ENCODE measurements at places on chromosomes 16 and 17. TPM values are rescaled to one million over a fixed set of nuclear protein-coding genes. Genes with fewer than 3 reads are reported as not detected.
A peak's percentile ranks its signal among the peaks of the same experiment; 100 is the strongest.

DNA sequence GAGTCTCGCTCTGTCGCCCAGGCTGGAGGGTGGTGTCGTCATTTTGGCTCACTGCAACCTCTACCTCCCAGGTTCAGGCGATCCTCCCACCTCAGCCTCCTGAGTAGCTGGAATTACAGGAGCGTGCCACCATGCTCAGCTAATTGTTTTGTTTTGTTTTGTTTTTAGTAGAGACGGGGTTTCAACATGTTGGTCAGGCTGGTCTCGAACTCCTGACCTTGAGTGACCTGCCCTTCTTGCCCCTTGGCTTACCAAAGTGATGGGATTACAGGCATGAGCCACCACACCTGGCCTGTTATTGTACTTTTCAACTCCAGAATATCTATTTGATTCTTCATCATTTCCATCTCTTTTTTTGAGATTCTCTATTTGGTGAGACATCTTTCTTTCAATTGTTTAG, 9.0 kb upstream of the ADORA2B start:
- DNase-seq = no peak

DNA sequence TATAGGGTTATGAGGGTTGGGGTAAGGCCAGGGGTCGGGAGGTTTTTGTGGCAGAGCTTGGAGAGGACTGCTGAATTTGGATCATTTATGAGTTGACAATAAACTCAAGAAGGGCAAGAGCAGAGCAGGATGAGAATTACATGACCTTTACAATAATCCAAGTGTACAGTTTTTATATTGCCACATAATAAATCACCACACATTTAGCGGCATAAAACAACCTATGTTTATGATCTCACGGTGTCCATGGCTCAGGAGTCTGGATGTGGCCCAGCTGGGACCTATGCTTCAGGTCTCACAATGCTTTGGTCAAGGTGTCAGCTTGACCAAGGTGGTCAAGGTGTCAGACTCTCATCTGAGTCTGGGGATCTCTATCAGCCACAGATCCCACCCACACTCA, 118.3 kb upstream of the WSCD1 start:
- DNase-seq = no peak

- no peak for DNase-seq
These were observed 42.2 kb downstream of the ABAT start for GRCh38 chr16:8716592-8716991.

- DNase-seq = no peak
These were observed 16.6 kb upstream of the ADORA2B start for GRCh38 chr17:15928286-15928785.

GRCh38 chr17:49375544-49375943, 13.5 kb upstream of the ZNF652 start:
- DNase-seq = no peak

DNA sequence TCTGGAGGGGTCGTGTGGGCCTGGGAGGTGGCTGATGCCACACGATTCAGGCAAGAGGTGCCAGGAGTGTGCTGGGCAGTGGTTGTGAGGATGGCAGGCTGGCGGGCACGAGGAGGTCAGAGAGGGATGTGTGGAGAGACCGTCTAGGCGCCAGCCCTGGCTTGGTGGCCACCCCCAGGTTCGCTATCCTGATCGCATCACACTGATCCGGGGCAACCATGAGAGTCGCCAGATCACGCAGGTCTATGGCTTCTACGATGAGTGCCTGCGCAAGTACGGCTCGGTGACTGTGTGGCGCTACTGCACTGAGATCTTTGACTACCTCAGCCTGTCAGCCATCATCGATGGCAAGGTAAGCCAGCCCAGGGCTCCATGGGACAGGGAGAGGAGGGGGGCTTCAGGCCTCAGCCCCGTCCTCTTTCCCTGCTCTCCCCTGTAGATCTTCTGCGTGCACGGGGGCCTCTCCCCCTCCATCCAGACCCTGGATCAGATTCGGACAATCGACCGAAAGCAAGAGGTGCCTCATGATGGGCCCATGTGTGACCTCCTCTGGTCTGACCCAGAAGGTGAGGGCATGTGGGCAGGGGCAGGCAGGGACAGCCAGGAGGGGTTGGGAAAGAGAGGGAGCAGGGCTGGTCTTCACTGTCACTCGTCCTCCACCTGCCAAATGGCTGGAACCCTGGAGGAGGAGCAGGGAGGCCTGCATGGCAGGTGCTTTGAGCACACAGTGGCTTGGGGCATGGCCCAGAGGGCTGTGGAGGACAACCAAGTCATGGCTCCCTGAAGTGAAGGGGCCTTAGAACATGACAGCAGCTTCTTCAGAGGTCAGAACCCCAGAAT, 7.6 kb downstream of the PPP4C start:
- no peak for DNase-seq

DNA sequence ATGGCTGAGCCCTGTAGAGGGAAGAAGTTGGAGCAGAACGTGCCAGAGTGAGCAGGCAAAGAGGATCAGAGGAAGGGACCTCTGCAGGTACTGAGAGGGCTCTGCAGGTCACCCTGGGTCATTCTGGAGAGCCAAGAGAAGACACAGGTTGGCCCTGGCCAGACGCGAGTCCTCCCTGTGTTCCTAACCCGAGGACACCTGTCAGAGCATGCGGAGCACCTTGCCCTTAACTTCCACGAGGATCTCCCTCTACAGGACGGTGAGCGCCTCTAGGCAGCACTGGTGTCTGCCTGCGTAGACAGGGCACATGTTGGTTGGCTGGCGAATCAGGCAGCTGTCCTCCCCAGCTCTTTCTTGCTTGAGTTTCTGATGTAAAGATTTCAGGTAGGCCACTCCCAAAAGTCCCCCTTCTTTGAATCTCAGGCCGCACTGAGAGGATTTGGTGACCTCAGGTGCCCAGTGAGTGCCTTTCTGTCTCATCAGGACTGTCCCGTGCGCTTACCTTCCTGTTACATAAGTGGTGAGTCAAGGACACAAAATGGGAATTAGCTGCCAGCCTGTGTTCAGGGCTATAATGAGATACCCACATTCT, 45.3 kb downstream of the MPRIP start:
- peak; percentile 5 for DNase-seq

DNA sequence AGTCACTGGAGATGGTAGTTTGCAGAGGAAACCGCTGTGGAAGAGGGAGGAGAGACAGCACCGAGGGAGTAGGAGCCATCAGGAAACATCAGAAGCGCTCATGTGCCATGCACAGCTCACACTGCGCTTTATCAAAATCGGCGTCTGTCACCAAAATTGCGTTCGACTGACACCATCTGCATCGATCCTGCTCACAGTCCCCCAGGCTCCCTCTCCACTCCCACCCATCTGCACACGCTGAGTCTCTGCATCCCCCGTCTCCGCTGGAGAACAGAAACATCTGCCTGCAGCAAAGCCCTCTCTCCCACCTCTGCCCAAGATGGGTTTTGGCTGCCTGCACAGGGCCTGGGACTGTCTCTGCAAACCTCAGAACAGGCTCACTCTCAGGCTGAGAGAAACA, 187.5 kb upstream of the RPL38 start:
- peak; percentile 47 for DNase-seq

- DNase-seq = no peak
These were observed 20.2 kb upstream of the MPRIP start for GRCh38 chr17:17022011-17022410.

Gene TEDC2
- total RNA-seq = 21.1 TPM

Gene TBC1D3K
- total RNA-seq = not detected

Gene TMED6
- total RNA-seq = not detected

Gene NGFR
- total RNA-seq = 131 TPM

Gene DBNDD1
- 77.8 TPM for total RNA-seq

Gene KRTAP1-3
- not detected for total RNA-seq

Measured in glutamatergic neuron (in vitro differentiated cells).